Omental fat pad (tissue), 4 donors: ENCODE measurements at places on chromosomes 16 and 17.

GRCh38 chr16:84281074-84281473 is 13.6 kb upstream of the WFDC1 start:
- DNase-seq, result no peak

- DNase-seq, result no peak
These were observed 38.9 kb downstream of the MRPS23 start for GRCh38 chr17:57810721-57811637.

GRCh38 chr17:72419866-72420774 is 299.3 kb downstream of the SOX9 start:
- no peak for DNase-seq

GRCh38 chr16:71440669-71441347 is 1.0 kb downstream of the TLE7 start:
- no peak for DNase-seq

- DNase-seq, result no peak
These were observed 14.7 kb upstream of the MLLT6 start for GRCh38 chr17:38690386-38690785.

- no peak for DNase-seq
These were observed 5.2 kb downstream of the PERCC1 start for GRCh38 chr16:1435921-1436697.

DNA sequence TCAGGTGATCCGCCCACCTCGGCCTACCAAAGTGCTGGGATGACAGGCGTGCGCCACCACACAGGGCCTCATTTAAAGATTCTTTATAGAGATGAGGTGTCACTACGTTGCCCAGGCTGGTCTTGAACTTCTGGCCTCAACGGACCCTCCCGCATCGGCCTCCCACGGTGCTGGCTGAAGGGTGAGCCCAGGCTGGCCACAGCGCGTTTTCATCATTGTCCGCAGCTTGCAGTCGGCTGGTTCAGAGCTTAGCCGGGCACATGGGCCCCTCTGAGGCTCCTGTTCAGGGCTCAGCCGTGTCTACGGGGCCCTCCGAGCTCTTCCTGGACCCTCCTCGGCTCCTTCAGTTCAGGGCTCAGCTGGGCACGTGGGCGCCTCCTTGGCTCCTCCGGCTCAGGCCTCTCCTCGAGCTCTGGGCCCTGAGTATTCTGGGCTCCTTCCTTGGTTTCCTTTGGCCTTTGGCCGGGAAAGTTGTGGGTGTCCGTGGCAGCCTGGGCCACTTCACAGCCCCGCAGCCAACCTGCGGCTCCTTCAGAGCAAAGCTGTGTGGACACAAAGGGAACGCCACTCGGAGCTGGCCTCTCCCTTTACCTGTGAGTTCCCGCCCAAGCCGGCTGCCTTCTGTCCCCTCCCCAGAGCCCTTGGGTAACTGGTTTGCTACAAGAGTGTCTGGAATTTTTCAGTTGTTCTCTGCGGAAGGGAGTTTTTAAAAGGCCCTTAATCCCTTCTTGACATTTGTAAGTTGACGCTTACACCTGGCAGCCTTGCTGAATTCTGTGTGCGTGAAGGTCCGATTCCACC is 1.2 kb upstream of the MSLN start:
- no peak for DNase-seq

- DNase-seq, result no peak
These were observed 671 bp upstream of the EDC4 start for GRCh38 chr16:67872131-67872630.

DNA sequence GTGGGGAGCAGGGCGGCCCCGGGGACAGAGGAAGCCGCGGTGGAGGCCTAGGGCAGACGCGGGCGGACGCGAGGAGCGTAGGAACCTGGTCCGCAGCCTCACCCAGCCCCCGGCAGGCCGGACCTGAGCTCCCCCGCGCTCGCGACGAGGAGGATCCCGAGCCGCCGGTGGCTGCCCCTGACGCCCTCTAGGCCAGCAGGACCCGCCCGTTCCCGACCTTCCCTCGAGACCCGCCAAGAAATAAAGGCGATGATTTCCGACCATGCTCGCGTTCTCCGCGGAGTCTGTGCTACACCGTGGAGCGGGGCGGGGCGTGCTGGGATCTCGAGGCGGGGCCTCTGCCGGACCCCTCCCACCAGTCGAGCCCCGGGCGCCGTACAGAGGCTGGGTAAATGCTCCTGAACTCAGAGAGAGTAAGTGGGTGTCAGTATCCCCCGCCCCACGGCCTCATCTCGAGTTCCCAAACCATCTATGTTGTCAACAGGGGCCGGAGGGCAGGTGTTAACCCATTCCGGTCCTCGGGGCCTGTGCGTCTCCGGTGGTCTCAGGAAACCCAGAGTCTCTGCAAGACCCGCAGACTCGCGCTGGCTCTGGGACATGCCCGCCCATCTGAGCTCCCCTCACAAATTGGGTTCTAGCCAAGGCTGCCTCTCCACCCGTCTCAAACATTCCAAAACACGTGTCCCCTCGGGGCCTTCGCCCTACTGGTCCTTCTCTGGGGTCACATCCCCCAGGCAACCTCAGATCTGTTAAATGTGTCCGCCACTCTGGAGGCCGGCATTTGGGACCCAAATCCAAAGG is 13.7 kb downstream of the SYCE1L start:
- DNase-seq, result peak; percentile 45

GRCh38 chr16:83849421-83849820 is 41.6 kb downstream of the HSBP1 start:
- DNase-seq, result no peak

- no peak for DNase-seq
These were observed 12.5 kb downstream of the KIF18B start for GRCh38 chr17:44935116-44935515.

DNA sequence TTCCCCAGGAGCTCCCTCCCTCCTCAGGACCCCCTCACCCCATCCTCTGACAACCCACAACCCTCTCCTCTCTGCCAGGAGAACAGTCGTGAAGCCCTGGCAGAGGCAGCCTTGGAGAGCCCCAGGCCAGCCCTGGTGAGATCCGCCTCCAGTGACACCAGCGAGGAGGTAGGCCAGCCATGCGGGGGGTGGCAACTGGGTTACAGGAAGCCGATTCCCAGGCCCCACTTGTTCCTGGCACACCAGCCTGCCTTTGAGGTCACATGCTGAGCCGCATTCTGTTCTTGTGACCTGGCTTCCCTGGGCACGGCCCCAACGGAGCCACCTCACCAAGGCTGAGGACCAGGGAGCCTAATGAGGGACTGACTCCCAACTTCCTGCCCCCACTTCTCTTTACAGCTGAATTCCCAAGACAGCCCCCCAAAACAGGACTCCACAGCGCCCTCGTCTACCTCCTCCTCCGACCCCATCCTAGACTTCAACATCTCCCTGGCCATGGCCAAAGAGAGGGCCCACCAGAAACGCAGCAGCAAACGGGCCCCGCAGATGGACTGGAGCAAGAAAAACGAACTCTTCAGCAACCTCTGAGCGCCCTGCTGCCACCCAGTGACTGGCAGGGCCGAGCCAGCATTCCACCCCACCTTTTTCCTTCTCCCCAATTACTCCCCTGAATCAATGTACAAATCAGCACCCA is 7.9 kb downstream of the NAT9 start:
- no peak for DNase-seq

DNA sequence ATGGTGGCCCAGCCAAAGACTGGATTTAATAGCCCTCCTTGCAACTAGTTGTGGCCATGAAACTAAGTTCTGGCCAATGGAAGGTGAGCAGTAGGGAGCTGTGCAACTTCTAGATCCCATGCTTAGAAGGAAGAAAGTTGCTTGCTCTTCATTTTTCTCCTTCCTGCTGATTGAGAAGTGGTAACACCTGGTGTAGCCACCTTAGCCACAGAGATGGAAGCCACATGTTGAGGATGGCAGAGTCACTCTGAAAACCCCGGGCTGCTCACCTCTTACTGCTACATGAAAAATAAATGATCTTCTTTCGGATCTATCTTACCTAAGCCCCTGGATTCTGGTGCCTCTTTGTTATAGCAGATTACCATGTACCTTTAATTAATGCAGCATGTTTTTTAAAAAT is 10.3 kb upstream of the ATP5MC1 start:
- DNase-seq, result no peak

- no peak for DNase-seq
These were observed 8.8 kb downstream of the TUBB3 start for GRCh38 chr16:89931964-89932363.

DNA sequence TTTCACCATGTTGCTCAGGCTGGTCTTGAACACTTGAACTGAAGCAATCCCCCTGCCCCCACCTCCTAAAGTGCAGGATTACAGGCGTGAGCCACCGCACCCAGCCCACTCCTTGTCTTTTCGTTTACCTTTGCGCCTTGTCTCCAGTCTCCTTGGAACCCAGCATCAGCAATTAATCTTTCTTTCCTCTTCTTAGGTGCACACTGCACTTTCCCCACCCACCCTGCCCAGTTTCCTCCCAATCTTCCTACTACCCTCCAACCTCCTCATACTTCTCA is 1.5 kb upstream of the CLDN7 start:
- DNase-seq, result no peak
